Esophagus squamous epithelium (tissue), 5 donors: ENCODE measurements at places on chromosomes 6 and 20.
A peak's percentile ranks its signal among the peaks of the same experiment; 100 is the strongest.

GRCh38 chr6:160192840-160193239, 65.8 kb downstream of the SLC22A2 start:
- no peak for DNase-seq

DNA sequence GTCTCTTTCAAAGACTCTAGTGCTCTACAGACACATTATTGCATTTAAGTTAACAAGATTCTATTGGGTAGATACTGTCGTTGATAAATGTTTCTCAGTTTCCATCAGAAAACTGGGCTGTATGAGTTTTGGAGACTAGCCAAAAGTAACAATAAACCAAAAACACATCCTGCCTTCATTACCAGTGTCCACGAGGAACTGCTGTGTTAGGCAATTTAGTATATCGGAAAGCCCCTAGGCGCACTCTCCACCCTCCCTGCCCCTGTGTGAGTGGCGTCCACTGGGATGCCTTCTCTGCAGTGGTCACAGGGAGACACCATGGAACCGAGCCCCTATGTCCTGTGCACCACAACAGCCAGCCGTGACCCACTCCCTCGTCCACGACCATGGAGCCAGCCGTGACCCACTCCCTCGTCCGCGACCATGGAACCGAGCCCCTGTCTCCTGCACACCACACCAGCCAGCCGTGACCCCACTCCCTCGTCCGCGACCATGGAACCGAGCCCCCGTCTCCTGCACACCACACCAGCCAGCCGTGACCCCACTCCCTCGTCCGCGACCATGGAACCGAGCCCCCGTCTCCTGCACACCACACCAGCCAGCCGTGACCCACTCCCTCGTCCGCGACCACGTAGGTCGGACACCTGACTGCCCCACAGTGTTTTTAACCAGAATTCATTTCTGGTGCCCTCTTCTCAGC, 35.3 kb downstream of the DLL1 start:
- no peak for DNase-seq

DNA sequence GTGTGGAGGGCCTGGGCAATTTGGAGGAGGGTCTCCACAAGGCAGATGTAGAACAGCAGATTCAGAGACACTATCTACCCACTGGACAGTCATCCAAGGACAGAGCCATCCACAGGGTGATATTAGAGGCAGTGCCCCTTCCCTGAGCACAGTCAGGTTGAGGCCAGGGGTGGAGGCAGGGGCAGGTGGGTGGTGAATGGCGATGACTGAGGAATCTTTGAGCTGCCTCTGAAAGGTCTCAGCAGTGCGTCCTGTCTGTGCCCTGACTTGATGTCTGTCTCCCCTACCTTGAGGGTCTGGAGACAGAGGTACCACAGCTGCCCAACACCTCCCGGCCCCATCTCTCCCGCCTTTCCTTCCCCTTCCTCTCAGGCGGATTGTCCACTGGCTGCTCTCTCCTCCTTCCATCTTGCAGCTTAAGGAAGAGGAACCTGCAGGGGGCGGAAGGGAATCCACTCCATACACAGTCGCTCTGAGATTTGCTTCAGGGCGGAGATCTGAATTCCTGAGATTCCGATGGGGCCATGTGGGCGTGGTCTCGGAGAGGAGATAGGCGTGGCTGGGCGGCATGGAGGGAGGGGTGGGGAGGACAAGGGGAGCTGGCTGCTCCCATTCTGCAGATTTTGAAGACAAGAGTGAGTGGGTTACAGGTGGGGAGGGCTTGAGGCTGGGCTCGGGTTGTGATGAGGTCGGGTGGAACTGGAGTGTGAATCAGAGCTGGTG, 1.7 kb downstream of the MUCL3 start:
- no peak for DNase-seq

- DNase-seq = no peak
These were observed 576.1 kb upstream of the MARCKS start for GRCh38 chr6:113281014-113281413.

DNA sequence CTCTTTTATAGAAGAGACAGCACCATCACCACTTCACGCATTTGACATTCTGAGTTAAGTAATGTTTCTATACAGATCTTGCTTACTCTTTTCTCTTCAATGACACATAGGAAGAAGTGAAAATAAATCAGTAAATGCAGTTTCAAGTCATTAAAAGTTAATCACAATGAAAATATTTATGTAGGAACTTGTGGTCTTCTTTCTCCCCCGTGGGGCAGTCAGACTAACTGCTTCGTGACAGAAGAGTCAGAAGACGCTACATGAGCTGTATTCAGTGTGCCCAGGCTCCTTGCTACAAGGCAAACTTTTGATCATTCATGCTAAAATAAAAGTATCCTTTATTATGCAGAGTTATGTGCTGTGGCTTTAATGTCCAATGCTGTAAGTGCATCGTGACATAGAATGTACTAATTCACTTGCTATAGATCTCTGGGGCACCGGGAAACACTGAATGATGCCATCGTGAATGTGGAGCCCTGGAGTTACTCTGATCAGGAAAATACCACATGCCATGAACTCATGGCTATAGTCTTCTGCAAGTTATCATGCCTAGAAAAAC, 117.8 kb upstream of the TRAF3IP2 start:
- no peak for DNase-seq

DNA sequence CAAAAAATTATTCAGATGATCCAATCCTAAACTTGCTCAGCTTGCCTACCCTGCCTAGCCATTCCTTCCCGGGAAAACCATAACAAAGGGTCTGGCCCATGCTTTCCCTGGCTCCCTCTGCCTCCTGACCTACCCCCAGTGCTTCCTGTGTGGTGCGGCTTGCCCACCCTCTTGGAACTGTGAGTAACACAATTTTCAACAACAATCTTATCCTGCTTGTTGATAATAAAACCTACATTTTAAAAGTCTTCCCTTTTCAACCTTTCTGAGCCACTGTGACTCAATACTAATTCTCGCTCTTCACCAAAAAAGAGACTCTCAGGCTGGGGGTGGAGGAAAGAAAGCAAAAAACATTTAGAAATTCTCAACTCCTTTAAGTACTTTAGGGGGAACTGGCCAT, 18.0 kb downstream of the EXOC2 start:
- no peak for DNase-seq

DNA sequence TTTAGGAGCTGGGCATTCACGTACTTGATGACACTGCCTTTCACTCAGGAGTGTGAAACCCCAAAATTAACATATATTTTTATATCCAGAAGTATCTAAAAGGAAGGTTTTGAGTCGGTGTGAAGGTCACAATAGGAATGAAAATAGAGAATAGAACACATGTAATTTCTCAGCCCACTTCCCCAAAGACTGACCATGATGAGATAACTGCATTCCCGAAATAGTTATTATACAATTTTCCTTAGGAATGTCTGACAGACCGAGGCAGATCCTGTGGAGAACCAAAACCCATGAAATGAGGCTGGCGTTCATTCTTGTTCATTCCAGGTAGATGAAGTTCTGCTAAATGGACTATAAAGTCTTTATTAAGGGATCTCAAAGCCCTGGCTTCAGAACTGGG, 10.3 kb downstream of the NSFL1C start:
- DNase-seq = no peak

GRCh38 chr6:107784669-107785068, 39.4 kb downstream of the SCML4 start:
- DNase-seq = no peak

DNA sequence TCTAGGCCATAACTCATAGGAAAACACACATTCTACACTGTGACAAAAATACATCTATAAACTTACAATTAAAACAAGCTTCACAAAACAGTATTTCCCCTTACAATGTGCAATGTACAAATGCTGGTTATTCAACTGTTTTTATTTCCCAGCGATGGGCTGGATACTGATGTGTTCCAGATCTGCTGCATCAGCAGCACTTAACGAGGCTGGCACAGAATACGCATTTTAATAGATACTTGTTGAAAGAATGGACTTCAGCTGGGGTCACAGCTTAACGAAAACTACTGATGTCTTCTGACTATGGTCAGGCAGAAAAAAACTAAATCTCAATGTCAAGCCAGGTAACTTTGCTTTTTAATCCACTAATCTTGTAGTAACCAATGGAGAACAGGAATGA, 70.9 kb downstream of the B4GALT5 start:
- no peak for DNase-seq

DNA sequence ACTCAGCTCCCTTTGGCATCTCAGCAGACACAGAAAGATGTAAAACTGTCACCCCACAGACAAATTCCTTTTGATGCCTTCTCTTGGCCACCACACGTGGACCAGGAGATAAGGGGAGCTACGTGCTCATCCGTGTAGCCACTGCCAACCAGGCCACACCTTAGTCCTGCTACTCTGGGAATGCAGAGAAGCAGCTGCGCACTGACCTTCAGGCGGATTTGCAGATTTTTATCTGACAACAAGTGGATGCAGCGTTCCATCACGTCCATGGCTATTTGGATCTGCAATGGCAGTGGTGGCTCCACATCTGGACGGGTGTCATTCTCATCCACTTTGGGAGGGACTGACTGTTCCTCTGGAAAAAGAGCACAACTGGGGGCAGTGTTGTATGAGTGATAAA, 30.8 kb downstream of the TTI1 start:
- DNase-seq = no peak

DNA sequence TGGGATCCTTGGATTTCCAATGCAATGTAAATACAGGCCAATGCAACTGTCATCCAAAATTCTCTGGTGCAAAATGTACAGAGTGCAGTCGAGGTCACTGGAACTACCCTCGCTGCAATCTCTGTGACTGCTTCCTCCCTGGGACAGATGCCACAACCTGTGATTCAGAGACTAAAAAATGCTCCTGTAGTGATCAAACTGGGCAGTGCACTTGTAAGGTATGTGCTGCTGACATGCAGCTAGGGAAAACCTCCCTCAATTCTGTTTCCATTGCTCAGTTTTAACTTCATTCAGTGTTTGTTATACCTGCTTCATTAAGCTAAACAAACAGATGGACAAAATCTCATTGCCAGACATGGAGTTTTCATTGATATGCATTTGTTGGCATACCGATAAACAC, 397.1 kb downstream of the ARHGAP18 start:
- DNase-seq = no peak

DNA sequence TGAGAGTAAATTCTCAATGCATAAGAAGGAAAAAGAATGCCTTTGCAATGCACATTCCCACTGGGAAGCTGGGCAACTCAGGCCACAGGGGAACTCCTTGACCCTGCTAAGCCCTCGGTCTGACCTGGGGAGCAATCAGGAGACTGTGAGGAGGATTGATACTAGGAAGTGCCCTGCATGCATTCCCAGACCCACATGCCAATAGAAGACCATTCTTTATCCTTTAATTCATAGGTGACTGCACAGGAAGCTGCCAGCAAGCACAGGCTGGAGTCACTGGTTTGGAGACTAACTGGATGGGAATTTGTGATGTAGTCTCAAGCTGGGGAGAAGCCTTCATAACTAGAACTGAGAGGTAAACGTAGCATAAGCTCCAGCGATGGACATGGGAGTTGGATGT, 1012.7 kb downstream of the EYS start:
- no peak for DNase-seq

DNA sequence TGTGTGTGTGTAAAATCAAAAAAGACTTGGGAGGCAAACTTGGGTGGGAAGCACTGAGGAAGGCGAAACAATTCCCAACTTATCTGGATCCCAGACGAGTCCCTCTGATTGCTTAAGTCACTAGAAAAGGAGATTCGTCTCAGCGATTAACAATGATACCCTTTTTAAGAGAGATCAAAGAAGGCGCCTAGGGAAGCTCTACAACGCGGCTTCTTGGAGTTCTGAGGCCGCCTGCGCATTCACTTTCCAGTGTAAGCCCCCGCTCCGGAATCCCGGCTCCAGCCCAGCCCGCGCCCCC, 8.7 kb upstream of the TBX18 start:
- DNase-seq = no peak

- no peak for DNase-seq
These were observed 55.9 kb downstream of the MAP3K5 start for GRCh38 chr6:136736281-136736960.

- no peak for DNase-seq
These were observed 29.9 kb downstream of the MAPK13 start for GRCh38 chr6:36160147-36160760.

DNA sequence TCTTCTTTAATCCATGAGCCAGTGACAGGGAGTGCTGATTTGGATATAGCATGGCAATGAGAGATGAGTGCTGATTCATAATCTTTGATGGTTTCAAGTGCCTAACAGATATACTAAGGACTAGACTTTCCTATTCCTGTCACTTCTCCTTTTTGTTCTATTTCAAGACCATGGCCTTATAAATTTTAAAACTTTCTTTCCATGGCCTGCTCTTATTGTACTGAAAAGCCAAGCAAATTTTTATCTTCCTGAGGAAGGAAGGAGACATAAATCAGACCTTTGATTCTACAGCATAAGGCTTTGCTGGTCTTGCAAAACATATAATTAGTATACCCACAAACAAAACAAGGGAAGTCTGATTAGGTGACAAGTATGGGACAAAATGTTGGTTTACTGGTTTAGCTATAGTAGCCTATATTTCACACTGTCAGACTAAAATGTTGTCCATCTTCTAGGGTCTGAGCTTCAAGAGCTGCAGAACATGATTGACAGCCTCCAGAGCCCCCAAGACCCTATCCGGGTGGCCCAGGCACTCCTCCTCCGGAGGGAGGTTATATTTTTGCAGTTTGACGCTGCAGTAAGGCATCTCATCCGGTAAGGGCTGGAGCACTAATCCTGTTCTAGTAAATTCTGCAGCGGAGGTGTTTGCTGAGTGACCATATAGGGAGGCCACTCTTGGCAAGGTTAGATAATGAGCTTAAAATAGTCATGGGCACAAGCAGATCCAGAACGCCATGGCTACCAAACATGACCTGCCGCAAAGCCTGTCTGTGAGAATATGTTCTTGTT, 82.3 kb downstream of the CD164 start:
- DNase-seq = no peak

DNA sequence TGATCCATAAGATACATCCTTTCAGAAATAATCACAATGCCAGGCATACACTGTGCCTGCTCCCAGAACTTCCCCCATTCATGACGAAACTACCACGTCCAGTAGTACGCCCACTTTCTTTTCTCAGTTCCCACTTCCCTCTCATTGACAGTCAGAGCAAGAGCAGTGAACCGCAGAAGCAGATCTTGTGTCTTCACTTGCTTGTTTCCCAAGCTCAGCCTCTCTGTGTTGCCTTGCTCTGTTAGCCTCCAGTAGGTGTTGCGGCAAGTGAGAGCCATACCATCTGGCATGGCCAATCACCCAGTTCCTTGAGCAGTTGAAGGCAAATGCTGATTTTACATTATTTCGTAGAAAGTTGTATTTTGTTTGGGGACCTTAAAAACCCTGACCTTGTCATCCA, 11.7 kb downstream of the UST start:
- DNase-seq = peak; percentile 41

- DNase-seq = no peak
These were observed 445.2 kb upstream of the CDH4 start for GRCh38 chr20:60806824-60807223.

GRCh38 chr6:13733178-13733887, 21.7 kb upstream of the RANBP9 start:
- DNase-seq = no peak

- no peak for DNase-seq
These were observed 28.5 kb downstream of the SF3B5 start for GRCh38 chr6:144066741-144067484.
